HepG2 (cell line): ENCODE measurements at places on chromosomes 5 and 9. TPM values are rescaled to one million over a fixed set of nuclear protein-coding genes. Genes with fewer than 3 reads are reported as not detected.

DNA sequence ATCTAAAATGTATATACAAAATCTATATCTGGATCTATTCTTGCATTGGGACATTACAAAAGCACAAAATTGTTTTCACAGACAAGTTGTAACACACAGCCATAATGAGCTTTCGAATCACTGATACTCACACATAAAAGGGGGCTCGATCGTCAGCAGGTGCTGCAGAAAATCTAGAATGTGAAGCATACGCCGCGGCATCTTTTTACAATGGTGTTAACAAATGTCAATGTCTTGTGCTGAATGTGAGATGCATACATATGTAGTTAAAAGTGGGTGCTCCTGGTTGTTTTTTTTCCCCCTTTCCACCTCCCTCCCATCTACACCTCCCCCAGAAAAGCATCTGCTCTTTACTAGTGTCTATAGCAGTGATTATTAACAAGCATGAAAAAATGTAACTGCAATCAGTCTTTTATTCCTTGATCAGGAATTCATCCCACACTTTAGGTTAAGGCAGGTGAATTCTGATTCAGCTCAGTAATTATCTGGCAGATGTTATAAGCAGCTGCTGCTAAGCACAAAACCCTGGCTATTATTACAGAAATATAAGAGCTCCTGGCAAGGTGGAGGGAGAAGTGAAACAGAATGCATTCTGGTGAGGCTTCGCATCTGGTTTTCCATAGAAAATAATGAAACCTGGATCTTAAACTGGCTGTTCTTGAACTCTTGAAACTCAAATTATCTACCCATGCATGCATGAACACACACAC, 114.1 kb downstream of the MPDZ start:
- DNase-seq: no peak

GRCh38 chr5:52771343-52772039, 16.2 kb upstream of the ITGA1 start:
- DNase-seq: no peak

- no peak for DNase-seq
Measured at GRCh38 chr5:85030316-85031084, 645.8 kb upstream of the EDIL3 start.

GRCh38 chr9:72415163-72415562, 50.2 kb upstream of the ZFAND5 start:
- DNase-seq: no peak

IL13 gene
- not detected in 2 replicates for total RNA-seq

ZNF366 gene
- total RNA-seq: not detected in 2 replicates

SPINK13 gene
- not detected in 2 replicates for total RNA-seq

TEX48 gene
- total RNA-seq: not detected in 2 replicates

TTC33 gene
- 20.0 and 37.9 TPM in 2 replicates for total RNA-seq
